ENCODE measurements at places on chromosomes 2 and 18.

GRCh38 chr2:146806364-146807005 lies 1038.3 kb upstream of the ACVR2A start:
- DNase-seq = no peak

GRCh38 chr2:68717305-68717661 lies 17.3 kb upstream of the ARHGAP25 start:
- no peak for DNase-seq

DNA sequence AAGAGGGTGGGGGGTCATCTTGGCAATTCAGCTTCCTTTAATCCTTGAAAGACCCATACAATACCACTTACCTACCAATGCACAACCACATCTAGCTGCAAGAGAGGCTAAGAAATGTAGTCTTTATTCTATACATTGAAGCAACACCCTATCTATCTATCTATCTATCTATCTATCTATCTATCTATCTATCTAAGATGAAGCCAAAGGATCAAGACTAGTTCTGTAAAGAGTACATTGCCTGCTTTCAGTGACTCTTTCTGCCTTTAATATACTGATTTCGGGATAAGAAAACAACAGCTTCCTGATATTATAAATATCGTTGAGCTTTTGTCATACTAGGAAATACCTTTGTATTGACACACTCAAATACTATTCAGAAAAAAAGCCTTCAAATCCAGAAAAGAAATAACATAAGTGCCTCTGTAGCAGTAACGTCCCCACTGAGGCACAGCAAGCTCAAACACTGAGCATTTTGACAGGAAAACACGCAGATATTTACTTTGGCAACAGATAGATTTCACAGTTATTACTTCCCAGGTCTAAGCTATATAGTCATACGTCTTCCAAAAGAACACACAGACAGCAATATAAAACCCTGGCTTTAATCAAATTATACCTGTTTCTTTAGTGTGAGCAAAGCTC lies 139.4 kb upstream of the SERTAD2 start:
- DNase-seq = no peak

- no peak for DNase-seq
These were observed 90.7 kb downstream of the WDPCP start for GRCh38 chr2:63497576-63497975.

DNA sequence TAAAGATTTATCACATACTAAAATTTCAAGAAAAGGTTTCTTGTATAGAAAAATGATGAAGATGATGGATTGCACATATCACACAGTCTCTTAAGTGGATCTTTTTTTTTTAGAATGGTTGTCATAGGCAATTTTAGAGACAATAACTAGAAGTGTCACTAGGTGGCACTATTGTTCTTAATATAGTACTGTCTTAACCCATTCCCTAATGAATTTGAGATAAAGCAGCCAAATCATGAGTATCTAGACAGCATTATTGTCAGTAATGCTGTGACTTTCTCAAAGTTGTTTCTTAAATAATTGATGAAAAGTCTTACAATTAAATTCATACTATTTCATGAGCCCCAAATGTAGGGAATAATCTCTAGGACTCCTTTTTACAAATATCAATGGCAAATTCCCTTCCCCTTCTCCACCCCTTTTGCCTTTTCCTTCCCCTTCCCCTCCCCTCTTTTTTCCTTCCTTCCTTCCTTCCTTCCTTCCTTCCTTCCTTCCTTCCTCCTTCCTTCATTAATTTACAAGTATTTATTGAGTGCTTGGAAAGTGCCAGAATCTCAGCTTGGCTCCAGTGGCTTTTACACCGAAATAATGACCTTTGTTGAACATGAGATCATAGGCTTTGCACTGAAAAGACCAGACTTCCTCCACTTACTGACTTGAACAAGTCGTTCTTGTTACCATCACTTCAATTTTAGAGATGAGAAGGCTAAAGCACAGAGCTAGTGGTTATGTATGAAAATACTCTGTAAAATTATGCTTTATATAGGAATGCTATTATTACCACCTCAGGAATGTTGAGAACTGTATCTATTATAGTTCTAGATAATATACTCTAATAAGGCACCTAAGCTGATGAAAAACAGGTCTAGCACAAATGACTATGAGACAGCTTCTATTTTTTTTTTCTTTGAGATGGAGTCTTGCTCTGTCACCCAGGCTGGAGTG lies 19.8 kb downstream of the MYL12B start:
- DNase-seq = no peak

- DNase-seq = no peak
These were observed 108.5 kb downstream of the CTAGE1 start for GRCh38 chr18:22309191-22309590.

- no peak for DNase-seq
These were observed 30.5 kb downstream of the SLC1A4 start for GRCh38 chr2:65019675-65020195.

DNA sequence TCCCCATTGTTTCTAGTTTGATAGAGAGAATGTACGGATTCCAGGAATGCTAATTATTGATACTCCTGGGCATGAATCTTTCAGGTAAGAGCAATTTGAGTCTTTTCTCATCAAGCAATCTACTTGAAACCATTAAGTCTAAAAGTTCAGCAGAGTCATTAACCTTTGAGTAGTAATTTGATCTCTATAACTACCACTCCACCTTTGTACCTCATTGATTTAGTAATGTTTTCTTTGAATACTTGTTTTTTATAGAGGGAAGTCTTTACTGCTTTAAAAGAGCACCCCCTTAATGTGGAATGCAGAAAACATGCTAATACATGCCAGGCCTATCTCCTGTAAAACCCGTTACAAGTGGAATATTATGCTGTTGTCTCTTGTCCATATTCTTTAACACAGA lies 45.0 kb downstream of the EIF5B start:
- DNase-seq = no peak

DNA sequence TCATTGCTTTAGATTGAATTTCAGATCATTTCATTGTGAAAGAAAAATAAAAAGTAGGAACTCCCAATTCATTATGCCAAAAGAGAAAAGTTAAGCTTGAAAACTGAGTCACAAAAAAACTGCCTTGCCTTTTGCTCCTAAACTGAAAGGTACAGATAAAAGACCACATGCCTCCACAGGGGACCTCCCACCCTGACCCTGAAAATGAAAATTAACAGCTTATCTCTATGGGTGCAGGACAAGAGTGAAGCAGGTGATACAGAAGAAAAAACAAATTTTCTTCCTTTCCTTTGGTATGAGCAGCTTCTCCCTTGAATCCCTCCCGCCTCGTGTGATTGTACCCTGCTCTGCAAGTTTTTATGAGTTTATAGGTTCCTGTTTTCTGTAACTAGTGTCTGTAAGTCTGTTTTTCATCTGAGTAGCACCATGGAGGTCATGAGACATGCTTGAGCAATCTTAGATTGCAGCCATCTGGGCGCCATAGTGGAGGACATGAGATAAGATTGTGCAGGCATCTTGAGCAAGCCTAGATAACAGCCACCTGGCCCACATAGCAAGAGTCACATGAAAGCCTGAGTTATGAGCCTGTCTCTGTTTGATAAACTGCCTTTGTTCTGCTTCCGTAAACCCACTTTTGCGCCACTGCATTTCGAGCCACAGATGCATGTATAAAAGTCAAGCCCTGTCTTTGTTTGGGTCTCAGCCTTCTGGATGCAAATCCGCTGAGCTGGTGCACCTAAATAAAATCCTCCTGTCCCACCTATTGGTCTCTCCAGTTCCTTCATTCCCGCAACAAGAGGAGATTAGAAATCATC lies 56.2 kb upstream of the DYNC1I2 start:
- DNase-seq = no peak

DNA sequence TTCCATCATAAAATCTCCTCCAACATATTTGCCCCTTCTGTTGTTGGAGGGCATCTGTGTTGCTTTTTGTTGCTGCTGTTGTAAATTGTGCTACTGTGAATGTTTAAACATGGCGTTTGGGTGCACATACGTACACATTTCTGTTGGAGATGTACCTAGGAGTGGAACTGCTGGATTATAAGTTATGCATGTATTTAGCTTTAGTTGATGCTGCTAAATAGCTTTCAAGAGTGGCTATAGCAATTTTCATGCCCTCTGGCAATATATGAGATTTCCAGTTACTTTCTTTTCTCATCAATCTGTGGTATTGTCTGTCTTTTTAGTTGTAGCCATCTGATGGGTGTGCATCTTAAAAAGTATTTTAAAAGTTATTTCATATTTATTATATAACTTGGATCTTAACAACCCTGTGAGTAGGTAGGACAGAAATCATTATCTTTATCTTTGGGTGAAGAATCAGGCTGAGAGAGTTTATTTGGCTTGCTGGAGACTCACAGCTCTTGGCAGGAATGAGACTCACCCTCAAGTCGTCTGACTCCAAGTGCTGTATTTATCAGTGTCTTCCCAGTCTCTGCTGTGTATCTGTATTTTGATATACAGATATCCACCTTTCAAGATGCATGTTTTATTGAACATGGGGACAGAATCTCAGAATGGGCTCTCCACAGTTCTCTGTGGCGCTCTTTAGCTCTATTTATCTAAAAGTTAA lies 16.9 kb downstream of the ZNF236 start:
- no peak for DNase-seq

DNA sequence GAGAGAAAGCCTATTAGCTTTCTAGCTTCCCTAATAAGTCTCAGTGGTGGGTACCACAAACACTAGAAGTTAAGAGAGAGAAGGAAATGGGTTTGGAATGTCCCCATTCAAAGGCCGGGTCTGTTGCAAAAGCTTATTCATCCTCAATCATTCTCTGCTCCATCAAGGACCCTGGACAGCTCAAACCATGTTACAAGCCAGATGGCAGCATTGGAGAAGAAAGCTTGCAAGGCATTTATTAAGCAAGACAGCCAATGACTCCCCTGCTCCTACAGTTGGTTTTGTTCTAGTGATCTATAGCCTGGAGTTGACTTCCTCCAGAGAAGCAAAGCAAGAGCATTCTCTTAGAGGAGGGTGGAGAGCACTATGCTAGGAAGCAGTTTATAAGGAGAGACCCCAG lies 86.9 kb upstream of the LMAN1 start:
- no peak for DNase-seq

- DNase-seq = no peak
These were observed 832.8 kb upstream of the ID2 start for GRCh38 chr2:7849027-7849426.

GRCh38 chr2:221554769-221555493 lies 17.2 kb downstream of the EPHA4 start:
- DNase-seq = no peak

DNA sequence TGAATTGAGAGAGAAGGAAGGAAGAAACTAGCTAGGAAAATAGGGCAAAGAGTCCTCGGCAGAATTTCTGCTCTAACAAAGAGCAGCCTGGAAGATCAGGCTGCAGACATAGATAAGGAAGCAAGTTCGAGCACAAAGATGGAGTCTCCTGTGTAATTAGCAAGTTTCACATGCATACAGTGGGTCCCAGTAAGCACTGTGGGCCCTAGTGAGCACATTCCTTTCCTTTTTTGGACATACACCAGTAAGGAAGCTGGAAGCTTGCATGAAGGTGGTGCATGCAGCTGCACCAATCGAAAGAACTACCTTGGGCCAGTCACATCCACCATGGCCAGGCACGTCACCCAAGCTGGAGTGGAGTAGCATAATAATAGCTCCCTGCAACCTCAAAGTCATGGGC lies 109.7 kb downstream of the NOL4 start:
- no peak for DNase-seq

- DNase-seq = no peak
These were observed 97.0 kb upstream of the CD226 start for GRCh38 chr18:70044632-70045031.

DNA sequence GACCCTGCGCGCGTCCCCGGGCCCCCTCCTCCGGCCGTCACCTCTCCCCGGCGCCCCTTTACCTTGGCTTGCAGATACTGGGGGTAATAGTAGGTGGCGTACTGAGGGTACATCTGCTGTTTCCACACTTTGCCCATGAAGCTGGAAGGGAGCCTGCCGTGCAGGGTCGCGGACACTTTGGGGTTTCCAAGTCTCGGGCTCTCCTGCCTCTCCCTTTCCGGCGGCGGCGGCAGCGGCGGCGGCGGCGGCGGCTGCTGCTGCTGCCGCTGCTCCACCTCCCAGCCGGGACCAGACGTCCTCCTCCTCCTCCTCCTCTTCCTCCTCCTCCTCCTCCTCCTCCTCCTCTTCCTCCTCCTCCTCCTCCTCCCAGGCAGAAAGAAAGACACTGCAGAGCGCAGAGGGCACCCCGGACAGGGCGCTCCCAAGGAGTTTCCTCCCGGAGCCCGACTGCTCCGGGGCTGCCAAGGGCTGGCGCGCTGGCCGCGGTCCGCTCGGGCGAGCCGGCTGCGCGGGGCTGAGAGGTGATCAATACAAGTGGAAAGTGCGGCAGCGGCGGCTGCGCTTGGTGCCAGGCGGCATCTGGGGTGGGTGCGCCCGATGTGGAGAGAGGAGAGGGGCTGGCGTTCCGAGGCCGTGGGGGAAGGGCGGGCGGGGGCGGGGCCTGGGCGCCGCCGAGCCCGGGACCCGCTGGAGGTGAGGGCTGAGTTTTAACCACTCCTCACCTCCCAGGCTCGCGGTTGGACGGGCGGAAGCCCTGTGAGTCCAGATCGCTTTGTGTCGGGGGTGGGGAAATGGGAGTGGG lies at the start of gene RBMS1:
Gene RBMS1, minus strand, starts transcription at position 581 of the 802 bp plus-strand sequence. Its CDS starts 444 bp downstream, at position 137.
- DNase-seq = peak; percentile 18

DNA sequence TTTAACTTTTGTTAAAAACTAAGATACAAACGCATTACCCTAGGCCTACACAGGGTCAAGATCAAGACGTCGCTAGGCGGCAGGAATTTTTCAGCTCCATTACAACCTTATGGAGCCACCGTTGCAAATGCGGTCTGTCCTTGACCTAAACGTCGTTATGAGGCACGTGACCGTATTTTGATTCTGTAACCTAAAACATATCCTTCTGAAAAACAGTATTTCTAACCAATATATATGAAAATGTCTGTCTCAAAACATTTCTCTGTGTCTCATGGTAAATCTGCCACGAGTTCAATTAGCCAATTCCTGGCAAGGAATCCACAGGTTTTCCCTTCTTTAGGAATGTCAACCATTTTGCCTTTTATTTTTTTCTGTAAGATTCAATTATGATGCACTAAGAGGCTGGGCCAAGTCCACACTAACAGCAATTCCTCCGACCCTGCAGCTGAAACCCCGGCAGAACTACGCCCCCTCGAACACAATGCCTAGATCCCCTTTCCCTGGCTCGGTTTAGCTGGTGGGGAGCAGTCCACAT lies 1.7 kb downstream of the RTN4 start:
- no peak for DNase-seq

- DNase-seq = no peak
These were observed 349.7 kb upstream of the GALNT5 start for GRCh38 chr2:156907806-156908205.

GRCh38 chr18:32319084-32319483 lies 129.2 kb downstream of the MEP1B start:
- no peak for DNase-seq

DNA sequence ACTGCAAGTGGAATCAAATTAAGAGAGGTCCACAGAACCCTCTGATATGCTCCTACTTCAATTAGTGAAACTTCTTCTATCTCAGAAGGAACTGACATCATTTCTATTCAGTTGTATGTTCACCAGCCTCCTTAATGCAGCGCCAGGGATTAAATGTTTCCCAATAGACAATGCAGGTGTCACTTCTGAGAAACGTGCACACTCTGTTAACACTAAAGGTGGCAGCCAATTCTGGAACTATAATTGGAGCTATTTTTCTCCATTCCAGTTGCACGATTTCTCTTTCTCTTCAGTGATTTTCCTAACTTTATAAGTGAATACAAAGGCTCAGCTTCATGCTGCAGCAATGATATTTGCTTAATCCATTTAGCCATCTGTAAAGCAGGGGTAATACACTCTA lies 821.9 kb downstream of the TDRD15 start:
- no peak for DNase-seq

GRCh38 chr2:150295544-150295943 lies 191.9 kb downstream of the RND3 start:
- no peak for DNase-seq

Data from stimulated activated CD8-positive, alpha-beta memory T cell treated with anti-CD3 and anti-CD28 coated beads, Interleukin-4, amount 100 ng/mL, for 1 hour (primary cell).